ENCODE measurements at places on chromosomes 1 and 21.

DNA sequence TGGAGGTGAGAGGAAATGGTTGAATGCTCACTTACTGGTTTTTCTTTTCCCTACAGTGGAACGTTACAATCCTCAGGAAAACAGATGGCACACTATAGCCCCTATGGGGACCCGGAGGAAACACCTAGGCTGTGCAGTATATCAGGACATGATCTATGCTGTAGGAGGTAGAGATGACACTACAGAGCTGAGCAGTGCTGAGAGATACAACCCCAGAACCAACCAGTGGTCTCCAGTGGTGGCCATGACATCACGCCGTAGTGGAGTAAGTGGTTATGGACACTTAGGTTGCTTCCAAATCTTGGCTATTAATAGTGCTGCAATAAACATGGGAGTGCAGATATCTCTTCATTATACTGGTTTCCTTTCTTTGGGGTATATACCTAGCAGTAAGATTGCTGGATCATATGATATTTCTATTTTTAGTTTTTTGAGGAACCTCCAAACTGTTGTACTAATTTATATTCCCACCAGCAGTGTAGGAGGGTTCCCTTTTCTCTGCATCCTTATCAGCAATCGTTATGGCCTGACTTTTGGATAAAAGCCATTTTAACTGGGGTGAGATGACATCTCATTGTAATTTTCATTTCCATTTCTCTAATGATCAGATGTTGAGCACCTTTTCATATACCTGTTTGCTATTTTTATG, 48.8 kb upstream of the DARS2 start:
- DNase-seq: no peak

- no peak for DNase-seq
These were observed 1.9 kb downstream of the PUM1 start for GRCh38 chr1:31063631-31064030.

- DNase-seq: no peak
These were observed 4.1 kb upstream of the CCDC24 start for GRCh38 chr1:43987159-43987902.

DNA sequence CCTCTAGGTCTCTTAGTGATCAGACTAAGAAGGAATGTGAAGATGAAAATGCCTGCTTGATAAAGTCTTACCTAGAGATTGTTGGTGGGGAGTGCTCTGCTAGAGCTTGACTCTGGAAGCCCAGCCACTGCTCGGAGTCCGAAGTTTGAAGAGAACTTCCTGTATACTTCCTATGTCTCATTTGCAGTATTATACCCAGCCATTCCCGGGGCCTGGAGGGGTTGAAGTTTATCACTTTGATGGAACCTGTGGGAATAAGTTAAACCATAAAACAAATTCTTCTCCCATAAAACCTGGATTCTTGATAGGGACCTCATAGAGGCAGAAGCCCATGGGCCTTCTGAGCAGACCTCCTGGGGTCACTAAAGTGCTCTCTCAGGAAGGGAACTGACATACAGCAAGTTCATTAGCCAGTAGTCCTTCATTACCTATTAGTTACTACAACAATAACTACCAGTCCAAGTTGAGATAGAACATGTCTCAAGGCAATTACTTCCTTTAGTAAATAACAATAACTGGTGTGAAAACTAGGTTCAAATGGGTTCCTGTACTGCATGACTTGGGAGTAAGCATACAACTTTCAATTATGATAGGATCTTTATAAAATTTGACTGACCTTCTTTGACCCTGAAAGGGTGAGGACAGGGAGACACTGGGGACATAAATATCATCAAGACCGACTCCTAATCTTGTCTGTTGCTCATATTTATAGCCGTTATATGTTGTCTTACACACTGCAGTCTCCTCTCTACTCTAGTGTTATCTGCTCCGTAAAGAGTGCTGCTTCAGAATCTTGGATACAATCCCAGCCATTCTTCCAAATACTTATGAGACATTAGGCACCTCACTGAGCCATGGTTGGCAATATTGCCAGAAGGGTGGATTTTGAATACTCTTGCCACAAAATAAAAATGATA, at the start of gene OR6N1:
TSS of gene OR6N1 (minus strand) at position 246 of the 917 bp plus-strand sequence. CDS start 5,513 bp downstream, outside the sequence.
- no peak for DNase-seq

DNA sequence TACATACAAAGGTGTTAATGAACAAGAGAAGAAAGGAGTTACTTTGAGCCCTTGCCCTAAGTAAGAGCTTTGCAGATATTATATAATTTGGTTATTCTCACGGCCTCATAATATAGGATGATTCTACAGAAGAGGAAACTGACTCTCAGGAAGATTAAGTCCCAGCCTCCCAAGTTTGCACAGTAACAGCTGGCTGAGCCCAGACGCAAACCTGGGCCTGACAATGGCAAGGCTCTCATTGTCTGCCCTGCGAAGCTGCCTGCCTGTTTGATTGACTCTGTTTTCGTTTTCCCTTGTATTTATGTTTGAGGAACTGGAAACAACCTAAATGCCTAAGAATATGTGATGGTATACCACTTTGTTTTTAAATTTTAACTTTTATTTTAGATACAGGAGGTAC, 76.2 kb upstream of the PGBD5 start:
- no peak for DNase-seq

DNA sequence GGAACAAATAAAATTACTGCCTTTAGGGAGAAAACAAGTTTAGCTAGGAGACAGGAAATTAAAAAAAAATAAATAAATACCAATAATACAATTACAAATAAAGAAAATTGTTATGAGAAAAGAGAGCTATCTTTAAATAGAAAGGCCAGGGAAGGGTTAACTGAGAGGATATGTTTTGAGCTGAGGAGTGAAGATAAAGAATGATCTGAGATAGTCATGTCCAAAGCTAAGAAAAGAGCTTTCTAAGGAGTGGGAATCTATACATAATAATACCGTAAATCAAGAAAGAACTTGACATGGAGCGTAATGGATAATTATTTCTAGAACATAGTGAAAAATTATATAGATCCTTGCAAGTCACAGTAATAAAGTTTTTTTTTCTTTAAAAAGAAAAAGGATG, 176.5 kb downstream of the NCAM2 start:
- no peak for DNase-seq

GRCh38 chr21:44066116-44066515, 41.1 kb upstream of the PWP2 start:
- no peak for DNase-seq

GRCh38 chr1:89130716-89131115, 4.8 kb upstream of the GBP2 start:
- DNase-seq: no peak

- DNase-seq: no peak
These were observed 480.1 kb downstream of the PTBP2 start for GRCh38 chr1:97201641-97202040.

DNA sequence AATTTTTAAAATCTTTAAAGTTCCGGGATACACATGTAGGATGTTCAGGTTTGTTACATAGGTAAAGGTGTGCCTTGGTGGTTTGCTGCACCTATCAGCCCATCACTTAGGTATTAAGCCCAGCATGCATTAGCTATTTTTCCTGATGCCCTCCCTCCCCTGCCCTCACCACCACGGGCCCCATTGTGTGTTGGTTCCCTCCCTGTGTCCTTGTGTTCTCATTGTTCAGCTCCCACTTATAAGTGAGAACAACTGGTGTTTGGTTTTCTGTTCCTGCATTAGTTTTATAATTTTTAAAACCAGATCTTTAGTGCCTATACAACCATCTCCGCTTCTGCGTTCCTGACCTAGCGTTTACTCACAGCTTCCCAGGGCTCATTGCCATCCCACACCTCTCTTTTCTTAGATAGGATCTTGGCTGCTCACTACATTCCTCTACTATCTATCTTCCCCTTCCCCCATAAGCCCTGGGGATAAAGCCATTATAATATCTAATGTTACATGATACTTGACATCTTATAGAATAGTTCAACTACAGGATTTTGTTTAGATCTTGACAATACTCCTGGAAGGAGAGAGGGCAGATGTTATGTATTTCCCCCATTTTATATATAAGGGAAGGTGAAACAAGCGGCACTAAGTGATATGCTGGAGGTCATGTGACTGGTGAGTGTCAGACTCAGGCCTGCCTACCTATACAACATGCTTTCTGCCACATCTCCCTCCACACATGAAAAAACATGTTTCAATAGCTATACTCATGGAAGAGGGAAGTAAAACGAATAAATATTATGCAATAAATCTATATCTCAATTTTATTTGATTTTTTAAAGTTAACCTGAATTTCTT, 52.3 kb upstream of the DNAJC6 start:
- no peak for DNase-seq

DNA sequence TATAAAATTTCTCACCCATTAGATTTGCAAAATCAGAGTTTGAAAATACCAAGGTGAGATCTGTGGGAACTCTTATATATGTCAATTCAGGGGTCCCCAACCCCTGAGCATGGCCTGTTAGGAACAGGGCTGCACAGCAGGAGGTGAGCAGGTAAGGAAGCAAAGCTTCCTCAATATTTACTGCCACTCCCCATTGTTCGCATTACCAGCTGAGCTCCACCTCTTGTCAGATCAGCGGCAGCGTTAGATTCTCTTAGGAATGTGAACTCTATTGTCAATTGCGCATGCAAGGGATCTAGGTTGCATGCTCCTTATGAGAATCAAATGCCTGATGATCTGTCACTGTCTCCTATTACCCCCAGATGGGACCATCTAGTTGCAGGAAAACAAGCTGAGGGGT, 376.6 kb downstream of the LMO4 start:
- DNase-seq: no peak

- no peak for DNase-seq
These were observed 3.9 kb upstream of the CLSTN1 start for GRCh38 chr1:9827558-9828185.

DNA sequence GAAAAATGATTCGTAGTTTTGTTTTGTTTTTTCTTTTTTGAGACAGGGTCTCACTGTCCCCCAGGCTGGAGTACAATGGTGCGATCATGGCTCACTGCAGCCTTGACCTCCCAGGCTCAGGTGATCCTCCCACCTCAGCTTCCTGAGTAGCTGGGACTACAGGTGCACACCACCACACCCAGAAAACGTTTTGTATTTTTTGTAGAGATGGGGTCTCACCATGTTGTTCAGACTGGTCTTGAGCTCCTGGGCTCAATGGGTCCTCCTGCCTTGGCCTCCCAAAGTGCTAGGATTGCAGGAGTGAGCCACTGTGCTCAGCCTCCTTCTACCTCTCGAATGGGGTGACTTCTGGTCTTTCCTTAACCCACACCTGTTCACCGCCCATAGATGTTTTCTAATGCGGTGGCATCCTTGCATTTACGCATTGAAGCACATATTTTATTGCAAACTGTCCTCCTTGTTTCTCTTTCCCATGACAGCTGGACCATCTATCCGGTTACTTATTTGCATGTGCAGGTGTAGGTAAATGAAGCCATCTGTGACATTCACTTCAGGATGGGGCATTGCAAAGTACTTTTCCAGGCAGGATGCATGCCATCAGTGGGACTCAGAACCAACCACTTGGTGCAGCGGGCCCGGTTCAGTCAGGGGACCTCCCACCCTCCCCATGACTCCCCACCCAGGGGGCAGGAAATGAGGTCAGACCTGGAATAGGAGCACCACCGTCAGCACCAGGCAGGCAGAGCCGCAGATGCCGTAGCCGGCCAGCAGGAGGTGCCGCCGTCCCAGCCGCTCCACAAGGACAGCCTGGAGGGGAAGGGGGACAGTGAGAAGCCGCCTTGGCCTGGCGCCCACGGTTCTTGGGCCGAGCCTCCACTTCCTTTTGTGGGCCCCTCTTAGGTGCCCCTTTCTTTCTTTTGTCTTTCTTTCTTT, 16.5 kb downstream of the SLC2A7 start:
- peak; percentile 26 for DNase-seq

GRCh38 chr21:22961258-22961657, 1963.0 kb downstream of the NCAM2 start:
- no peak for DNase-seq

DNA sequence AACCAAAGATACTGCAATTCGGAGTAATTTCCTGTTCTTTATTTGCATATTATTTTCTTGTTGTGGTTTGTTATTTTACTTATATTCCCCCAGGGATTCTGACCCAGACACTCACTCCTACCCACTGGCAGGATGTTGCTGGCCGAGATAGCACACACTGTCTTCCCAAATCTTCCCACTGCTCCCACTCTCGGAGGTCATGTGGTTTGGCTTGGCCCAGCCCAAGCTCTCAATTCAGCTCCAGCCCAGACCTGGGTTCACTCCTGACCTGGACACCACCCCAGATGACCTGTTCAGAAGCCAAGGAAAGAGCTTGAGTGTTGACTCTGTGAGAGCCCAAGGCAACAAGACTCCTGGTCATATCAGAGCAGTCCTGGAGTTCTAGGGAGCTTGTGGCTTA, 1.2 kb upstream of the FAM43B start:
- DNase-seq: no peak

DNA sequence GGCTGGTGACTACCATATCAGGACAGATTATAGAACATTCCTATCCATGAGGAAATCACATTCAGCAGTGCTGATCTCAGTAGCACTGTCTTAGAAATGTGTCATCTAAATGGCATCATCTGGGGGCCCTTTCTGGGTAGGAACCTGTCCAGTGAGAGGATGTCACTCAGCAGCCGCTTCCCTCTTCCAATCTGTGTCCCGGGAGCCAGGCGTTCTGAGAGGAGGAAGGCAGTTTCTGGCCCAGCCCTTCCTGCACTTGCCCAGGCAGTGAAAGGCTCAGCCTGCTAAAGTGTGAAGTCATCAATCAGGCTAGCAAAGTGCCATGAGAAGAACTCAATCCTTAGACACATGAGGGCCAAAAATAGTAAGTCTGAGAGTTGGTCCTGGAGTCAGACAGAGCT, 25.6 kb downstream of the RAB4A start:
- no peak for DNase-seq

GRCh38 chr1:184078564-184079249, 27.2 kb downstream of the TSEN15 start:
- no peak for DNase-seq

DNA sequence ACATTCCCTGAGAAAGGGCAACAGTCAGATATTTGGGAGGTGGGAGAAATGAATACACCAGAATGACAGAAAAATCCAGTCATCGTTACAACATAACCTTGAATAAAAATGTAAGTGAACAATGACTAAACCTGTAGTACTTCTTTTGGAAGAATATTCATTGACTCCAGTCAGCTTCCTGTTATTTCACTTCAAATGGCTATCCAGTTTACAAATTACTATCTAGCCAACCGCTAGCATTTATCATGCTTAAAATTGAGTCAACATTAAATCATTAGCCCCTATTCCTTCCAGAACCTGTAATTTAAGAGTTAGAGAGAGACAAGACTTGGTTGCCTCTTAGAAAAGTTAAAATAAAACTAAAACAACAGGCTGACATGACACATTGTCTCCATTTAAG, 33.6 kb downstream of the WLS start:
- DNase-seq: no peak

- no peak for DNase-seq
These were observed 69.6 kb downstream of the KCNJ15 start for GRCh38 chr21:38326429-38326828.

- no peak for DNase-seq
These were observed 17.1 kb downstream of the SPRTN start for GRCh38 chr1:231355171-231355570.

GRCh38 chr1:184405801-184406142, 18.9 kb downstream of the C1orf21 start:
- DNase-seq: no peak

Data from NCI-H1092 (cell line).